ENCODE measurements at places on chromosomes 3 and 15.

DNA sequence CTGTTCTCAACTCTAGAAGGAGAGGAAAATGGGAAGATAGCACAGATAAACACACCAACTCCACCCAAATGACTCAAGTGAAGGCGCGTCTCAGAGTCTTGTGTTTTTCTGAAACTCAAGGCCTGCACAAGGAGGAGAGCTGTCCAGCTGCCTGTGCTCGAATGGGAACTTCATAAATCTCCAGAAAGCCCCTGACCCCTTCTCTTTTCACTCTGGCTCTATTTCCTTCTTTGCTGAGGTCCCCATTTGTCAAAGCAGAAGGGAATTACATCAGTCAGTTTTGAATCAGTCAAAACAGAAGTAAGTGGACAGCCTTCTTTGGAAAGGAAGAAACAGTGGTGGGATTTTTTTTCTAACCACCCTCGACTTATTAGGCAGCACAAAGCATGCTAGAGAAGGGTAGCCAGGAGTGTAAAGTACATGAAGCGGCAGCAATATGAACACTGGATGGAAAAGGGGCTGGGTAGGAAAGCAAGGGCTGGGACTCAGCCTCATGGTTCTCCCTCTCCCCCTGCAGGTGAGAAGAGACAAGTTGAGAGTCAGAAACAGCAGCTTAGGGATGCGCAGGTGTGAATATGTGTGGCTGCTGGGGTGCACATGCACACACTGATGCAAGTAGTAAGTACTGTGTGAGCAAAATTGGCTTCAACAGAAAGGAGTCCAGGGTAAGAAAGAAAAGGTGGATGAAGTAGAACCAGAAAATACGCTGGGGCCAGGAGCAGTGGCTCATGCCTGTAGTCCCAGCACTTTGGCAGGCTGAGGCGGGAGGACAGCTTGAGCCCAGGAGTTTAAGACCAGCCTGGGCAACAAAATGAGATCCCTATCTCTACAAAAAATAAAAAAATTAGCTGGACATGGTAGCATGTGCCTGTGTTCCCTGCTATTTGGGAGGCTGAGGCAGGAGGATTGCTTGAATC, 36.6 kb upstream of the MAGEF1 start:
- DNase-seq: no peak

DNA sequence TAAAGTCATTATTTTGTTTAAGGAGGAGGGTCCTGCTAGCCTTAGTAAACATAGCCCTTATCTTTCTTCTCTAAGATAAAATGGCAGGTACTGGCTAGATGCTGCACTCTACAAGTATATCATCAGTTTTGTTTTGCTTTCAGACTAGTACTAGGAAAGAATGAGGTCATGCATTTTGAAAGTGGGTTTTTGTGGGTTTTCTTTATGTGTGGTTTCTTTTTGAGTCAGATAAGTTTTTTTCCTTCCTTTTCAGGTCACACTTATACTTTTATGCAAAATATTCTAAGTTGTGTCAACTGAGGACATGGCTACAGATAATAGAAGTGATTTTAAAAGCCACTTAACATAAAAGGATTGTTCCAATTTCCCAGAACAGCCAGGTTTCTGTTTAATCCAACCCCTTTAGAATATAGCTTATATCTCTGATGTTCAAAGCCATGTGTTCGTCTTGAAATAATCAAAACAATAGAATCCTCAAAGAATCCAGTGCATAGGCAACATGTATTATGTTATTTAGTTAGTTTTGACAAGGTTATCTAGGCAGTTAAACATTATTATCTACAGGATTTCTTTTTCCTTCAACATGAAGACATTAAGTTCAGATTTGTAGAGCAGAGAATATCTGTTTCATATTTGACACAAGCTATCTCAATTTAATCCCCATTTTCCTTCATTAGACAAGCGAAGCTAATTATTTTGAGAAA, 406.2 kb downstream of the RBMS3 start:
- DNase-seq: no peak

DNA sequence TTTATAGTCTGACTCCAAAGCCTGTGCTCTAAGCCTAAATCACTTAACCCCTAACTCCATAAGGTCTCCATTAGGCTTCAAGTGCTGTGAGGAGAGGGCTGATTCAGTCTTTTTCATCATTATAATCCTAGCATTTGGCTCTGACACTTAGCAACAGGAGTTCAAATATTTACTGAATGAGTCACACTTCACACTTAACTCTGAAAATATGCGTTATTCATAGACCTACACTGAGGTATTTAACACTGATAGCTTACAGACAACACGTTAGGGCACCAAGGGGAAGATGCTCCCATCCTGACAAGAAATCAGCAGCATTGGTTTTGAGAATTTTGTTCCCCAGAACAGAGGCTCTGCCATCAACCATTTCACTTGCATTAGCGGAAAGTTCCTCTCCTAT, 53.5 kb downstream of the MSL2 start:
- DNase-seq: no peak

GRCh38 chr15:93250950-93251349, 161.9 kb upstream of the RGMA start:
- DNase-seq: no peak

- DNase-seq: no peak
Measured at GRCh38 chr3:100613721-100614390, 4.5 kb downstream of the ADGRG7 start.

- DNase-seq: no peak
Measured at GRCh38 chr3:4981294-4981664, 2.0 kb downstream of the BHLHE40 start.

GRCh38 chr3:72482589-72483321, 365.5 kb downstream of the SHQ1 start:
- DNase-seq: no peak

DNA sequence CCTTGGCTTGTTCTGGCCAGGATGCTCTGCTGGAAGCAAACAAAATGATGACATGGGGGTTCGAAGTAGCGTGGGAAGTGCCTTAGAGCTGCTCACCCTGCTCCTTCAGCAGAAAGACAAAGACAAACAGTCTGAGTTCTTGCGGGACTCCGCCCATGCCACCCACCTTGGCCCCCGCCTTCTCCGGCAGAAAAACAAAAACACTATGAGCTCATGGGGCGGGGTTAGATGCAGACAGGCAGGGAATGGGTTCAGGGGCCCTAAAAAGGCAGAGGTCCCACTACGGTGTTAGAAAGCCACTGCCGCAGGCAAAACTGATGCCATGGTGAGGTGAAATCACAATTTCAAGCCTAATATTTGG, 9.7 kb upstream of the NCKIPSD start:
- no peak for DNase-seq

DNA sequence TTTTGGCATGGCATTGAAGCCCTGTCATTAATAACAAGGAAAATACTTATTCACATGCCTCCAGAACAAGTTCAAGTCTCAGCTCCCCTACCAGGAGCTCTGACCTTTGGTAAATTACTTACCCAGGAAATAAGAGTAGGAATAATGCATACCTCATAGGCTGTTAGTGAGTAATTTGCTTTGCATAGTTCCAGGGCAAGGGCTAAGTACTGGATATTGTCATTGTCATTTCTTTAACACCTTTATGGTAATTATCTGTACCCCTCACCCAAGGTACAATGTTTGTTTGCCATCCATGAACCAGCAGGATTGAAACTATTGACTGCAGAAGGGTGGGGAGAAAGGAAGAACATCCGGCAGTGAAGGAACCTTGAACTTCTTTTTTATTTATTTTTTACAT, 148.5 kb downstream of the SOX2 start:
- DNase-seq: no peak

DNA sequence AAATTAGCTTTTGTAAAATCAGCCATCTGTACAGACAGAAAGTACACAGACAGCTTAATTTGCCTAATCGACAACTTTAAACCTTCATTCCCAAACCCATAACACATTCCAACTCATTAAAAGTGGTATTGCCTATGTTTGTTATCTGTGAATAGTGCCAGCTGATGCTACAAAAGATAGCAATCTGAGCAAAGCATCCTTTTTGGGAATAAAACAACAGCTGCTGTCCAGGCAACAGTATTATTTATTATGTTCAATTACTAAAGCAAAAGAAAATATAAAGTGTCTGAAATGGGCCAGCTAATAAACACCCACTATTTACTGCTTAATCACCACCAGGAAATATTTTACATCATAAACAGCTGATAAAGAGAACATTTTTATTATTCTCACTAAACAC, 134.8 kb upstream of the ABI3BP start:
- DNase-seq: no peak

DNA sequence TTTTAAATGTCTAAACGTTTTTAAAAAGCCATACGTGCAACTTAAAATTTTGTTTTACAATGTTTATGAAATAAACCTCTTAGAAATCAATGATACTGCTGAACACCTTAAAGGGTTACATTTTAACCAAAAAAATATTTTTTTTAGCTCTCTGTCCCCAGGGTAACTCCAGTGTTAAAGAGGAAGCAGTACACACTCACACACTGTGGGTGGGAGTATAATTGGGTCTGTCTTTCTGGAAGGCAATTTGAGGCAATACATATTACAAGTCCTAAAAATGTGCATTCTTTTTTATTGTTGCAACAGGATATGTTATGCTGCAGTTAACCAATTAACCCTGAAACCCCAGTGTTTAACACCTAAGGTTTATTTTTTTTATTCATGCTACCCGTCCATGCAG, 34.1 kb downstream of the WHAMM start:
- no peak for DNase-seq

- no peak for DNase-seq
Measured at GRCh38 chr15:70309716-70310115, 212.0 kb upstream of the TLE3 start.

- DNase-seq: no peak
Measured at GRCh38 chr3:178950676-178951075, 120.9 kb downstream of the ZMAT3 start.

DNA sequence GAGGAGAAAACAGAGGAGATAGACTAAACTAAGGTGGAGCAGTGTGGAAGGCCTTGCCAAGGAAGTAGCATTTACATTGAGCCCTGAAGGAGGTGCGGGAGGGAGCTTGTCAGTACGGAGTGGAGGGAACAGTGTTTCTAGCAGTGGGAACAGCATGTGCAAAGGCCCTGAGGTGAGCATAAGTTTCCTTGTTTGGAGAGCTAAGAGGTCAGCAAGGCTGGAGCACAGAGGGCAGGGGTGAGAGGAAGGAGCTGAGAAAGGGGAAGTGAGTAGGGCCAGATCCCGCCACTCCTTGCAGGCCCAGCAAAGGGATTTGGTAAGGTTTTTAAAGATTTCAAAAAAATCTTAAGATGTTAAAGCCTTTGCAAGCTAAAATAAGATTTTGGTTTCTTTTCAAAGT, 70.1 kb downstream of the HMCES start:
- no peak for DNase-seq

GRCh38 chr3:177705976-177706823, 508.9 kb upstream of the TBL1XR1 start:
- DNase-seq: no peak

- peak; percentile 31 for DNase-seq
Measured at GRCh38 chr3:63863150-63864007, at the start of the genes ATXN7 and THOC7. TSS of gene ATXN7 (plus strand) at chr3:63863867. CDS start at chr3:63912599, 48,732 bp downstream. TSS of gene THOC7 (minus strand) at chr3:63863805. CDS start at chr3:63863790, 15 bp downstream.

DNA sequence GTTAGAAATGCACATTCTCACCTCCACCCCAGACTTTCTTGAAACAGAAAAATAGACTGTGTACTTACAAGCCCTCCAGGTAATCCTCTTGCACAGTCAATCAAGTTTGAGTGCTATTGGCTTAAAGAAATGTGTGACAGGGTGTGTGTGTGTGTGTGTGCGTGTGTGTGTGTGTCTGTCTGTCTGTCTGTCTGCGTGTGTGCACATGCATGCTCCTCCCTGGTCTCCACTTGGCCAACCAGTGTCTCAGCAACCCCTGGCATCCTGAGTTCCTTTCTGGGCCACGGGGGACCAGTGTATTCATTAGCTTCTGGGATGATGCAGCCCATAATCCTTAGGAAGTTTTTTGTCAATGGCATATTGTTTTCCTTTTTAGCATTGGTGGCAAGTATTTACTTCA, 128.8 kb upstream of the IL12A start:
- DNase-seq: no peak

GRCh38 chr3:116741467-116741866, 31.9 kb downstream of the TUSC7 start:
- DNase-seq: no peak

GRCh38 chr3:18672561-18672960, 247.4 kb upstream of the SATB1 start:
- no peak for DNase-seq

DNA sequence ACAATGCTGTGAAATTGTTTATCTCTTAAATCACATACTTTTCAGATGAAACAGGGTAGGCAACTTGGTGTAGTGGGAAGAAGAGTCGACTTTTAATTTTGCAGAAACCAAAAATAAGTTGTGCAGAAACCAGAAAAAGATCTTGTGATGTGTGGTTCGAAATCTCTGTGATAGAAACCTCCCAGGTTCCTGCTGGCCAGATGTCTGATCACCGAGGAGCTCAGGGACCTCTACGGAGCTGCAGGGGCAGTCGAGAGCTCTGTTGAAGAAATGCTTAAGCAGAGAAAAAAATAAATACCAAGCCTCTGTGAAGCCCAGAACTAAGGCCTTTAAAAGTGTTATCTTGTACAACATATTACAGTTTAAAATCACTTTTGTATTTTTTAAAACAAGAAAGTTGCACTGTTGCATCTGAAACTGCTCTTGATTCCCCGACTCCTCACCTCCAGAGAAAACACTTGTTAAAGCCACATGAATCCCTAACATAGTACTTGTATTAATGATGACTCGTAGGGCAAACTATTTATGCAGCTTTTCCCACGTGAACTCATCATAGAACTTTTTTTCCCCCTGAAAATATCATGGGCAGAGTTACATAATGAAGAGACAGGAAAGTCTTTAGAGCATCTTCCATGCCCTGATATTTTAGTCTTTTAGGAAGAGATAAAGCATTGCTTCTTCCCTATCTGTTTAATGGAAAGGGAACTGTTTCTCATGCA, 51.3 kb downstream of the CCK start:
- DNase-seq: no peak

GRCh38 chr3:143301031-143301901, 181.7 kb downstream of the CHST2 start:
- DNase-seq: no peak

DNA sequence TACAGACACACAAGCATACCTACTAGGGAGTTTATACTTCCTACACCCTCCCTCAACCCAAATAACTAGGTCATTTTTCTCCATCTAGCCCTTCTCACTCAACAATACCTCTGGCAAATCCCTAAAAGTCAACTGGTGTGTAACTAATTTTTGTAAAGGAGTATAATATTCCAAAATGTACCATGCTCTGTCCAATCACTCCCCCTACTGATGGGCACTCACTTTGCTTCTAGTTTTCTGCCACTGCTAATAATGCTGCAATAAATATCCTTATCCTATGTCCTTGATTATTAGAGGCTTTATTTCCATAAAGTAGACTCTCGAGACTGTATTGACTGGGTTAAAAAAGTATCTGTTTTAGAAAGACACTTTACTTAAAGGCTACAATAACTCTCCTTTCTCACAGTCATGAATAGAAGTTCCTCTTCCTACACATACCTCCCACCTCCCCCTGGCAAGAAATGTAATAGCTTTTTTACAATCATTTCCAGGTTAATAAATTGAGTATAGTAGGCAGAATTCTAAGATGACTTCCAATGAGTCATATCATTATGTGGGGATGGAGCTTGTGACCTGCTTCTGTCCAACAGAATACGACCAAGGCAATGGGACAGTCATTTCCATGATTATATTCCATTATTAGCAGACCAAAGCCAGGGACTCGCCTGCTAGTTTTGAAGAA, 30.0 kb downstream of the SHQ1 start:
- no peak for DNase-seq
